AG04449 (cell line): ENCODE measurements at places on chromosomes 4 and X.
A peak's percentile ranks its signal among the peaks of the same experiment; 100 is the strongest.

GRCh38 chr4:11606078-11606477, 177.4 kb upstream of the HS3ST1 start:
- no peak for DNase-seq

DNA sequence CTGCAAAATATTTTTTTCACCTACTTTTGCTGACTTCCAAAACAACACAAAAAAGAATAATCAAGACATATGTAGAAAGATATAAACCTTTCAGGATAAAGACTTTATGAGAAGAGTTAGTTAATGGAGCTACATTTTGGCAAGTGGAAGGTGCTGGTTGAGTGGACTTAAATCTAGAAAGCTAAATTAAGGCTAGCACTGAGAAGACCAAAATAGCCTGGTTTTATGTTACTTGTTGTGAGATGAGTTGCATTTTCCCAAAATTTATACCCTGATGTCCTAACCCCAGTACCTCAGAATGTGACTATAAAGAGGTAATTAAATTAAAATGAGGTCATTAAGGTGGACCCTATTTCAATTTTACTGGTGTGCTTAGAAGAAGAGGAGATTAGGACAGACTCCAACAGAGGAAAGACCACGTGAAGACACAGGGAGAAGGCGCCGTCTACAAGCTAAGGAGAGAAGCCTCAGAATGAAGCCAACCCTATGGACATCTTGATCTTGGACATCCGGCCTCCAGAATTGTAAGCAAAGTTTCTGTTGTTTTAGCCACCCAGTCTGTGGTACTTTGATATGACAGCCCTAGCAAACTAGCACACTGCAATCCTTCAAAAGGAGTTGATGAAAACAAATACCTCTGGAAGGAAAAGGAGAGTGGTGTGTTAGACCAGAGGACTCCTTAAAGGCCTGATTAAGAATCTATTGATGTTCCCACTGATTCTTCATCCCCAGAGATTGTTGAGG, 67.4 kb downstream of the FGFBP1 start:
- DNase-seq, result no peak

DNA sequence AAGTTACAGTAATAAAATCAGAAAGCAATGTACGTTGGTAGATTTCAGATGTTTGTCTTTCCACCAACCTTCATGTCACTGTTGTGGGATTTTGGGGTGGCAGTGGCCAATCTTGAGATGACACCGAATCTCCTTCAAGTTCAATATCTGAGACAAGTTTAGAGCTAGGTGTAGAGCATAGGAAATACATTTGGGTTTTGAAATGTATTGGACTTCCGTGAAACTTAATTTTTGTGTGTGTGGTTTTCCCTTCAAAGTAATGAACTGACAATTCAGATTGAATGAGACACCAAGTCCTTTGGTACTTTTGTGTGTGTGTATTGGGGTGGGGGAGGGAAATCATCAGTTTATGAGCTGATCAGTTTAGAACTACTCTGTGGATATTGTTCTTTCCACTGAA, 1.8 kb downstream of the WDR44 start:
- no peak for DNase-seq

GRCh38 chrX:40117715-40118285, 20.0 kb upstream of the BCOR start:
- DNase-seq, result no peak

DNA sequence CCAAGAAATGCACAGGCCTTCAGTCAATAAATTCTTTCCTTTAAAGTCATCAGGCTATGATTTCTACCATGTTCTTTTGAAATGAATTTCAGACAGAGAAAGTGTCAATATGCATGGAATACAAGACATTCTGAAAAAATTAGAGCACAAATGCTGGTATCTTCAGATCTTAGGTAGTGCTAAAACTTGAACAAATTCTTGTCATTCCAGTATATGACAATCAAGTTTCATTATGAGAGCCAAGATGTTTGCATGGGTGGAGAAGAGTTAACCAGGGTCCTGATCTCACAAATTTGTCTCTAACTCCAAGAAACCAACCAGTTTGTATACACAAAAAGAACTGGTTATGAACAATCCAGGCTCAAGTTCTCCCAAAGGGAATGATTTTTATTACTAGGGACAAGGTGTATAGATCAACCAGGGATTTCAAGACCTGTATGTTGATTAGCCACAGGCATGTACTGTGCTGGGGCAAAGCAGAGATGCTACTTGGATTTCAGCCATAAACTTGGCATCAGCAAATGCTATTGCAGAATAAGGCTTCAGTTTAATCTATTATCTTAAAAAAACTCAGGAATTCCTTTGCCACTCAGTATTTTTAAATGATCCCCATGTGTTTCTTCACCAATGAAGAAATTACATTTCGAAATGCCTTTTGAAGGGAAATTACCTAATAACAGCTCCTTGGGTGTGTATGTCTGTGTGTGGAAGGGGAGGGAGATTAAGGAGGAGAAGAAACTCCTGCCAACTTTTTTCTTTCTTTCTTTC, 69.7 kb downstream of the FANCB start:
- peak; percentile 5 for DNase-seq

DNA sequence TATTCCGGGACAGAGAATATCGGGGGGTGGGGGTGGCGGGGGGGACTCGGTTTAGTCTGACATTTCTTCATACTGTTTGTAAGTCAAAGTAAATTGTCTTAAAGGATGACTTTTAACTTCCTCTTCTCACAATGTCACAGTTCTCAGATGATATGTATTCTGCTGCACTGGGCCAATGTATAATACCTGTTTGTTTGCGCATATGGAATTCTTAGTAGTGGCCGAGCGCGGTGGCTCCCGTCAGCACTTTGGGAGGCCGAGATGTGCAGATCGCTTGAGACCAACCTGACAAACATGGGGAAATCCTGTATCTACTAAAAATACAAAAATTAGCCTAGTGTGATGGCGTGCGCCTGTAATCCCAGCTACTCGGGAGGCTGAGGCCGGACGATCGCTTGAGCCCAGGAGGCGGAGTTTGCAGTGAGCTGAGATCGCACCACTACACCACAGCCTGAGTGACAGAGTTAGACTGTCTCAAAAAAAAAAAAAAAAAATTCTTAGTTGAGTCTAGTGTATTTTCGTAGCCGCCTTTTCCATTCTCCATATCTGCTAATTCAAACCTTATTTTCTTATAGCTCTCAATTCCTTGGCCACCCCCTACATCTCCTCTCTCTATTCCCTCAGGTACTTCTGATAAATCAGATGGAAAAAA, 851 bp downstream of the POLR2B start:
- no peak for DNase-seq

DNA sequence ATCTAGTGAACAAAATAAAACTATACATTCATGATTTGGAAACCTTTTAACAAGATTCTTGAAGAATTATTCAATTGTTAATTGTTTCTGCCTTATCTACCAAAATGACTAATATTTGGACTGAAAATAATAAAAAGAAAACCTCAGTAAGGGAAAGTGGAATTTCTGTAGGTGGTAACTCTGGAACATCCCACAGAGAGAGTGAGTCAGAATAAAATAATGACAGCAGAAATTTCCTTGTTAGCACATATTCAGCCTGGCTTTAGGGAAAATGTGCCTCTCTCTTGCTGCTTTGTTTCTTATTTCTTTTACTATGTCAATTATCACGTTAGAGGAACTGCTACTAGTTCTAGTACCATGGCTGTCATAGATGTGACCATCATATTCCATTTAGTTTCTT, 421.5 kb upstream of the GNPDA2 start:
- no peak for DNase-seq

GRCh38 chr4:165415910-165416309, 37.1 kb downstream of the CPE start:
- no peak for DNase-seq

DNA sequence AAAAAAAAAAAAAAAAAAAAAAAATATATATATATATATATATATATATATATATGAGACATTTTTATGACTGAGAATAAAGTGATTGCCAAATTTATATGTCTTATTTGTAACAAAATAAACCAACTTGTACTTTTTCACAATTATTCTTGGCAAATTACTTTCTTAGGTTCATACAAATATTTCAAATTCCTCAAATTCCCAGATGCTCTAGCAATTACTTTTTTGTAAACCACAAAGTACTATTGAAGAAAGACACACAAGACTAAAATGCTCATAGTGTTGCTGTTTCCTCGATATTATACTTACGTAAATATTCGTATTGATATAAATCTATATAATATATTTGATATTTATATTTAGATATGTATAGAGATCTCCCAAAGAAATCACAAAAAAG, 390.0 kb downstream of the FAT4 start:
- no peak for DNase-seq

DNA sequence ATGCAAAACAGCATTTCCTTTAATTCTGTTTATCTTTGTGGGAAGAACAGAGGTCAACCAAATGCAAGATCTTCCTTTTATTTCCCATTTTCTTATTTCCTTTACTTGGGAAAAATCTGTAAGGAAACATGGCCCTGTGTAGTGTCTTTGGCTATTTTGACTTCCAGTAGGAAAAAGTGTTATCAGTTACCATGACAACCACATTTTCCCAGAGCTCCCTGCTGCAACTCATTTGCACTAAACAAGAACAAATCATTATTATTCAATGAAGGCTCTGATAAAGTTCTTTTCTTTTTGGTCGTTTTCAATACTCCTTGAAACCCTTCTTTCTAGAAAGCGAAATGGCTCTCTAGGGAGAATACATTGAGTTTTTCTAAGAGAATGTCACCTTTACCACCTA, 117.2 kb upstream of the DDX53 start:
- no peak for DNase-seq
